ENCODE measurements at places on chromosomes 4 and X.
A peak's percentile ranks its signal among the peaks of the same experiment; 100 is the strongest.

DNA sequence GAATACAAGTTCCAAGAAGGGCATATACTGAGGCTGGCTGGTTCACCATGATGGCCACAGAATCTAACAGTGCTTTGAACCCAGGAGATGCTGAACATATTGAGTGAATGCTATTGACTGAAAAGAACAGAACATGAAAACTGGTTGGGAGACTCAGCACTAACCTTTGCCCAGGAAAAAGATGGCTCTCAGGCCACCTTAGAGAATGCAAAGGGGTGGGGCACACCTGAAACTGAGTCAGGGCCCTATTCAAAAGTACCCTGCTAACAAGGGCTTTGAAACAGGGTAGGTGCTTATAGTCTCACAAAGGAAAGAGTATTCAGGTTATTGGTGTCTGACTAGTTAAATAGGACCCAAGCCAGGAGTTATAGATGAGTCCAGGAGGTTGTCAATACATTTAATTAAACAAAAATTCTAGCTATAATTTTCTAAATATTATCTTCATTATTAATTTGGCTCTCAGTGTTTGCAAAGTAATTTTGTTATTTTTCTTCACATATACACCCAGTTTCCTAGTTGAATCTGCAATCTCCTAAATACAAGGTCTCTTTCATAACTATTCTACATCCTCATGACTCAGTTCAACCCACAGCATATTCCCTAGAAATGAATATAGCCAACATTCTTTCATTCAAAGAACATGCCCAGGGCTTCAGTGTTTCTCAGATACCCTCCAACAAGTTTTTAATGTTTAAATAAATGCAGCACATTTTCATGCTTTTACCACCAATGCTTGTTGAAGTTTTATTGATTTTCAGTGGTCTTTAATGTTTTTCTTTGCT, 144.2 kb upstream of the RAPGEF2 start:
- no peak for DNase-seq

DNA sequence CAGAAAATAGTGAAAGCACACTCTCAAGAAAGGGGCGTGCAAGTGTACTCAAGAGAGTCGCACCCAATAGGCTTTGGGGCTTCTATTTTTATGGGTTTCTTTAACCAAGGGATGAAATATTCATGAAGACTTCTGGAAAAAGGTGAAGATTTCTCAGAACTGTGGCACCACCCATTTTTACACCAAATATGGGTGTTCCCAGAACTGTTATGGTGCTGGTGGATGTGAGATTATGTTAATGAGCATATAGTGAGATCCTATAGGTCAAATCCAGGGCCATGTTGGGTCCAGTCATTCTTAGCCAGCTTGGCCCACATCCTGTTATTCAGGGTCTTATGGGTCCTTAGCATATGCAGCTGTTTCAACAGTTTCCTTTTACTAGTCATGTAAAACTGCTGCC, 61.0 kb upstream of the SMIM10 start:
- no peak for DNase-seq

DNA sequence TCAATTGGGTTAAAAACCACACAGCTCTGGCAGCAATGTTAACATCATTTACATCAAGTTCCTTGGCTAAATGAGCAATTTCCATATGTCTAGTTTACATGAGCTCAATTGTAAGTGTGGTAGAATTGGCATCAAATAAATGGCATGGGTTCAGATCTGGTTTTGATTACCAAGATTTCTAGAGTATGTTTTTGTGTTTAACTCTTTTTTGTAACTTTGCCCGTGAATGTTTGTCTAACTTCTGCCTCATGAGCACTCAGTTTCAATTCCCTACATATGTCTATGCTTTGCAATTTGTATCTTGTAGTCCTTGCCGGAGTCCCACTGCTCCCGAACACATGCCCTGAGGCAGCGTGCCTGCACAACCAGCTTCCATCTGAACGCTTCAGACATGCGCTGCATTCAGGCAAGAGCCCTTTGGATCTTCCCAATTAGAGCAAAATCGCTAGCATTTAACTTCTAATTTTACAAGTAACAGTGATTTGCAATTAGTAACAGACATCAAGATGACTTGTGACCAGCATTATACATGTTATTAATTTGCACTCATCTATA, 644.4 kb downstream of the TRIML1 start:
- DNase-seq: no peak

GRCh38 chr4:7002336-7002735, 40.8 kb upstream of the TADA2B start:
- DNase-seq: no peak

DNA sequence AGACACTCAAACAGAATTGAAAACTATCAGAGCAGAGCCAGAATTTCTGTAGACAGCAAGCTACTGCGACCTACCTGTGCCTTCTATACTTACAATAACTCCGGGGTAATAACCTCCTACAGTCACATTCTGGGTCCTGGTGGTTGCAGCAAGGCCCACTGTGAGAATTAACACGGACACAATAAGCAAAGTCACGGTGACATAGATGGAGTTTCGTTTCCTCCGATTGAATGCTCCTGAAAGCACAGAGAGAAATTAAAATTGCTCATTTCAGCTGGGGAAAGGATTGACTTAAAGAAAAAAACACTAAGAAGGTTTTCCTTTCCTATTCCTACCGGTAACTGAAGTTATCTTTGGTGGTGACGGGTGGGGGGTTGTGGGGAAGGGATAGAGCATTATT, 7.0 kb downstream of the TMEM255A start:
- no peak for DNase-seq

- peak; percentile 0 for DNase-seq
Observed at GRCh38 chrX:102546828-102547493, 30.4 kb upstream of the TMSB15A start.

GRCh38 chr4:143411527-143412419, 75.1 kb downstream of the GAB1 start:
- peak; percentile 43 for DNase-seq

DNA sequence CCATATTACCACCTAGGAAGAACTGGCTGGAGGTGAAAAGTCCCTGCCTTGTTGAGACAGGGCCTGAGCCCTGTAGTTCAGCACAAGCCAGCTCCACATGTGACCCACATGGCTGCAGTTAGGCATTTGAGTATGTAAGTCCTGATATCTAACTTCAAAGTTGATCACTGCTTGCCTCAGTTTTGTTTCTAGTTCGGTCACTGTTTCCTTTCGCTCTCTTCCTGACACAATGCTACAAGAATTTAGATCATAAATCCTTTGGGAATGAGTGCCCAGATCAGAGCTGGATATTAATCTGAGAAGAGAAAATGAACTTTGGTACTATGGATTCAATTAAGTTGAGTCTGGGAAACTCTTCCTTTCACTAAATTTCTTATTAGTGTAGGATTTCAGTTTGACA, 48.4 kb downstream of the AKAP4 start:
- no peak for DNase-seq

DNA sequence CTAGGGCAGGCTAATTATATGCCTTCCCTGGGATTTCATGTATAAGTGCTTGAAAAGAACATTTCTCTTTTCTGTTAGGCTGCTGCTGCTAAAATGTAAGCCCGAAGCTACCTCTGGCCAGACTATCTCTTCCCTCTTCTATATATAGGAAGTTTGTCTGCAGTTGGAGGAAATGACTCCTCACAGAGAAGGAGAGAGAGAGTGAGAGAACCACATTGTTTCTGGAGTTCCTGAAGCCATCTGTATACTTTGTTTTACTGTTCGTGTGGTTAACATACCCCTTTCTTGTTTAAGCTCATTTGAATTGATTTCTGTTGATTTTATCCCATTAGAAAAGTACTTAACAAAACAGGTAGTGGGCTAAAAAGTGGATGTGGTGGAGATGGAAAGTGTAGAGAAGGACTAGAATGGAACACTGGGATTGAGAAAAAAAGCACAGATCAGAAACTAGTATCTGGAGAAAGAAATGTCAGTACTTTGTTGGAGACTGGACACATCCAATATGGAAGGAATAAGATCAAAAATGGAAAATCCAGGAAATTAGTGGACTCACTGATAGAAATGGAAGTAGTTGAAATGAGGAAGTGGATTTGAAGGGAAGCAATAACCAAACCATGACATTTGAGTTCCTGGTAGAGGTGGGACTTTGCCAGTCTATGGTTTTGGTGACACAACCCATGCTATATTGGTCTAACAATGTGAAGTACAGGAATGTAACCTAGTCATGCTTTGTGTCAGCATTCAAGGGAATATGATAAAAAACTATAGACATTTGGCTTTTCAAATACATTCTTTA, 112.6 kb downstream of the TMA16 start:
- no peak for DNase-seq

DNA sequence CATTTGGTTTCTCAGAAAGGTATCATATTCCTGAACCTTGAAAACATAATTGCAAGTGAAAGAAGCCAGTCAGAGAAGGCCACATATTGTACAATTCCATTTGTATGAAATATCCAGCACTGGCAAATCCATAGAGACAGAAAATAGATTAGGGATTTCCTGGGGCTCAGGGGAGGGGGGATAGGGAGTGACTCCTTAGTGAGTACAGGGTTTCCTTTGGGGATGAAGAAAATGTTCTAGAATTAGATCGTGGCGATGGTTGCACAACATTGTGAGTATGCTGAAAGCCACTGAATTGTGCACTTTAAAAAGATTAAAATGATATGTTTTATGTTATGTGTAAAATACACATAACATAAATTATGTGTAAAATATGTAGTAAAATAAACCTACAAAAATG, 10.3 kb downstream of the XPNPEP2 start:
- DNase-seq: no peak

- peak; percentile 84 for DNase-seq
Observed at GRCh38 chr4:141002323-141002805, 130.9 kb downstream of the RNF150 start.

GRCh38 chr4:119958983-119959382, 107.7 kb downstream of the MAD2L1 start:
- DNase-seq: no peak

- peak; percentile 12 for DNase-seq
Observed at GRCh38 chr4:99323756-99324155, 2.6 kb upstream of the ADH1B start.

DNA sequence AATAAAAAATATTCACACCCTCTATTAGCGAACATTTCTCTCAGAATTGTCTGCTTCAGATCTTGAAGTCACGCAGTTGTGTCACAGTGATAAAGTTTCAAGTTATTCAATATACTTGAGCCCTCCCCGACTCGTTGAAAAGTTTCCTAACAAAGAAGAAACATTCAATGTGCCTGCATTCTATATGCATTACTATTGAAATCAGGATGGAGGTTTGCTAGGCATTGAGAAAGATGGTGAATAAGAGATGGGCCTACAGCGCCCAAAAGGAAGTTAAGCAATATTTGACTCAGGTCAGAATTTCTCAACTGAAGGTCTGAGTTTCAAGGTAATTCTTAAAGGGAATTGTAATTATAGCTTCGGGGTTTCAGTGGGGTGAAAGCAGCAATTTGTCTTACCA, 6.1 kb downstream of the TCEANC start:
- DNase-seq: peak; percentile 39

- DNase-seq: peak; percentile 29
Observed at GRCh38 chr4:81335122-81335912, 120.3 kb upstream of the PRKG2 start.

DNA sequence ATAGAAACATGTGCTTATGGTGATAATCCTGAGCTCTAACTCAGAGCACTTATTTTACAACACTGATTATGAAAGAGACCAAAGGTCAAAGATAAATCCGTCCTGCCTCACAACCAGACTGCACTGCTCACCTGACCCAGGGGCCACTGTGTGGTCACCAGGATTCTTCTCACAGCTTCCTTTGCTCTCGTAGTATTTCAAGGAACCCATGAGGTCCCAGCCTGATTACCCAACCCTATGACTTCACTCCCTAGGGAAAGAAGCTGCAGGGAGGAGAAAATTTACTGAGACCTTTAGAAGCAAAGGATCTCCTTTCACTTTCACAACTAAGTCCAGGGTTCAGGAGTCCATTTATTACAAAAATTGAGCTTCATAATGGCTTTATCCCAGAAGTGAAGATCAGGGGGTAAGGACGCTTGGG, 9.6 kb downstream of the SLC25A5 start:
- peak; percentile 72 for DNase-seq

DNA sequence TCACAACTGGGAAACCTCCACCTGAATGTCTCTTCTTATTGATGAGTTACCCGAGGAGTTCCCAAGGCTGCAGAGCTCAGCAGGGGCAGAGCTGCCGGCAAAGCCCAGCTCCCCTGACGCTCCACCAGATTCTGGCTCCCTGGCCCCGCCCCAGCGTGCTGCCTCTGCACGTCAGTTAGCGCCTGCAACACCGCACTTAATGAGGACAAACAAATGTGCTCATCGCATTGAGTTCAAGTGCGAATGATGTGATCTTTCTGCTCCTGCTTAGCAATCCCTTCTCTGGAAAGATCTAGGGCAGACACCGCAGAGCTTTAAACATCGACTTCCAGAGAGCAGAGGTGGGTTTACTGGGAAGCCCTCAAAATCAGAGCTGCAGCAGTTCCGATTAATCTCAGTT, 55.5 kb upstream of the FBXW7 start:
- DNase-seq: peak; percentile 25

DNA sequence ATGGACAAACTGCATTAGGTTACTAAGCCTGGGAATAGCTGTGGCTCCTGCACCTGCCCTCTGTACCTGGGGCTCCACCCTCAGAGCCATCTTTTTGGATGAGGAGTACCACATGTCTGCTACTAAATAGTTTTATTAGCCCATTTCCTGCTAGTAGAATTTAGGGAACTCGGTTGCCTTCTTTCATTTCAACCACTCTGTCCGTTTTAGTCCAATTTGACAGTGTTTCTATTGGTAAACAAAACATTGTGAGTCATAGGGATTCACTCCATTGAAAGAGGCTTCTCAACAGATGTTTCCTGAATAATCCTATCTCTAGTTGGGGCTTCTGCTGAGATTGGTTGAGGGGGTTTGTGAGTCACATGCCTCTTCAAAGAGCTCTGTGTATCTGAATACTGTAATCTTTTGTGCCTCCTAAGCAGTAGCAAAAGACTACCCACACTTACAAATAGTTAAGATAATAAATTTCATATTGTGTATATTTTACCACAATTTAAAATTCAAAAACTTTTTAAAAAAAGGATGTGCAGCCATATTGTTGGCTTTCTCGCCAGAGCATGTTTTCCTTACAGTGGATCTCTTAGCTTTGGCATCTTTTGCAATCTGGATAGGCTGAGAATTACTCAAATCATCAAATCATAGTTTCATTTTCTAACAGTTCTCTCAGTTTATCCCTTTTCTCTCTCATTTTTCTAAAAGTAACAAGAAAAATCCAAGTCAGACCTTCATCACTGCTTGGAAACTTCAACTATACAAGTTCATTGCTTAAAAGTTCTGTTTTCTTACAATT, 9.9 kb downstream of the FAM200B start:
- DNase-seq: peak; percentile 87

- DNase-seq: peak; percentile 2
Observed at GRCh38 chrX:86066998-86067397, 19.6 kb upstream of the CHM start.

DNA sequence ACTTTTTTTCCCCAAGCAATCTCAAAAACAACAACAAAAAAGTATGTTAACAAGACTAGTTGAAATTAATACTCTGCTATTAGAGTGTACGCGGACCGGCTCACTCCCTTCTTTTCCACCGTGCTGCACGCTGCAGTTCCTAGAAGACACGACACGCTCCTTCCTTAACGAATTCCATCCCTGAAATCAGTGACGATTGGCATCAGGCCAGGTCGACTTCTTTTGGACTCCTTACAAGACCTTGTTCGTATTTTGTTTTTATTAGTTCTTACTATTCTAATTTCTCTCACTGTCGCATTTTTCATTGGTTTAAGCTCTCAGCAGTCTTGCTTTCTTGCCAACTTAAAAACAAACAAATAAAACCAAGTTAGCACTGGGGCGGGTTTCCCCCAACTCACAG, 175.8 kb upstream of the PITX2 start:
- peak; percentile 8 for DNase-seq

All from EH (cell line).